B cell (primary cell): ENCODE measurements at places on chromosomes 16 and 17.

- H3K4me1 ChIP-seq, result peaks cover 12% of the 10 kb centered on the region
- no peak overlapping the region for H3K4me3 ChIP-seq
- no peaks in the 10 kb centered on the region for H3K27me3 ChIP-seq
- peaks cover 35% of the 10 kb centered on the region for H3K36me3 ChIP-seq
- no peak overlapping the region for H3K27ac ChIP-seq
These were observed 10.3 kb upstream of the LGALS9 start for GRCh38 chr17:27620721-27621120.

DNA sequence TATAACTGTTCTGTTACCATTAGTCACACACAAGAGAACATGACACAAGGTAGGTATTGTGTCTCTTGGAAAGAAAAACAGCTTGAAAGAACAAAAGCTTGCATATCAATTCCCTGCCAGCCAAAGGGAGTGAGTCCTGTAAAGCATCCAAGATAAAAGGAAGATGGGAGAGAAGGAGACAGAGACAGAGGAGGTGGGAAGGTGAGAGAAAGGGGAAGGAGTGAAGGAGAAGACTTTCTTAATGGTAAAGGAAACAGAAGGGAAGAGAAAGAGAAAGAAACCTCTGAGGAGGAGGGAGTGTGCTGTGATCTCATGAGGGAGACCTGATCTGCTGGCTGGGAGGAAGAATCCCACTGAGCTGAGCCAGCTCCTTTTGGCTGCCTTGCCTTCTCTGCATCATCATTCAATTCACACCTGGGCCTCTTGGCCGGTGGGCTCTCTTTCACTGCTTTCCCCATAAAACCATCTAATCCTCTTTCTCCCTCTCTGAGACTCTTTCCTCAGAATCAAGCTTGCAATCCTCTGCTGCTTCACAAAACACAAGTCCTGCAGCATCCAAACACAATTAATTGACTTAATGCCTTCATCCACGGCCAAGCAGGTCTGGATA lies 271.6 kb downstream of the ABCC12 start:
- no peaks in the 10 kb centered on the region for H3K27me3 ChIP-seq
- no peak for DNase-seq

DNA sequence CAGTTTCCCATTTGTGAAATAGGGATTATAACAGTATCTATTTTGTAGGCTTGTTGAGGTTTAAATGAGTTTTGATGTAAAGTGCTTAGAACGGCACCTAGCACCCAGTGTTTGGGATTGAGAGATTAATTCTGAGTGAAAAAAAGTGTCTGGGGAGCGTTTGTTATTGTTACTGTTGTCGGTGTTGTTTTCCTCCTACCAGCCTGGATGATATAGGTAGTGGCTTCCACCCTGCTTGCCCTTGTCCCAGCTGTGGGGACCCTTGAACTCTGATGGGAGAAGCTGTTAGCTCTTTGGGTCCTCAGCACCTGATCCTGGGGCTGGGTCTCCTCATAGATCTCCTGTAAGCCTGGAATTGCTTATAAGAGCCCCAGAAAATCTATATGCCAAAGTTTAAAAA lies 4.9 kb downstream of the FMNL1 start:
- H3K27ac ChIP-seq, result peak overlapping the region; percentile 100
- peaks cover 78% of the 10 kb centered on the region for H3K4me1 ChIP-seq
- no peaks in the 10 kb centered on the region for H3K27me3 ChIP-seq
- no peak for DNase-seq
- peak overlapping the region; percentile 88 for H3K4me3 ChIP-seq
- peaks cover 12% of the 10 kb centered on the region for H3K36me3 ChIP-seq

- no peaks in the 10 kb centered on the region for H3K4me1 ChIP-seq
- H3K27ac ChIP-seq, result no peak overlapping the region
- H3K36me3 ChIP-seq, result no peaks in the 10 kb centered on the region
- H3K27me3 ChIP-seq, result no peaks in the 10 kb centered on the region
- no peak overlapping the region for H3K4me3 ChIP-seq
These were observed 26.5 kb upstream of the GSG1L start for GRCh38 chr16:28089992-28090365.

DNA sequence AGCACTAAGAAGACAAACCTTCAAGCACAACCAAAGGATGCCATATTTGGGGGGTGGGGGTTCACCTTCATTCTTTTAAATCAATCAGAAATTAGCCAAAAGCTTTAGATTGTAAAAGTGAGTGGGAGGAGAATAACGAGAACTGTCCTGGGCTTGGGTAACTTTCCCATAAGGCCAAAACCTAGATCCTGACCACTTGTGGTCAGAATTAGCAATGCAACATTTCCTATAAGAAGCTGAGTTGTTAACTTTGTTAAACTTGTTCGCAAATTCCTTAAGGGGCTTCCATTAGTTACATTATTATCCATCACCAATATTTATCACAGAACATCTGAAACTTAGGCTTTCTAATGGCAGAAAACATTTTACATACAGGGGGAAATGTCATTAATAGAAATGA lies 25.1 kb downstream of the STAT5B start:
- no peak overlapping the region for H3K4me3 ChIP-seq
- H3K4me1 ChIP-seq, result peaks cover 24% of the 10 kb centered on the region
- DNase-seq, result no peak
- H3K27ac ChIP-seq, result no peak overlapping the region
- H3K27me3 ChIP-seq, result no peaks in the 10 kb centered on the region

GRCh38 chr16:15947983-15948509 lies 1.4 kb upstream of the ABCC1 start:
- H3K4me1 ChIP-seq, result peaks cover 24% of the 10 kb centered on the region
- H3K27me3 ChIP-seq, result no peaks in the 10 kb centered on the region
- H3K27ac ChIP-seq, result no peak overlapping the region
- H3K36me3 ChIP-seq, result no peaks in the 10 kb centered on the region

- no peaks in the 10 kb centered on the region for H3K36me3 ChIP-seq
- no peak for DNase-seq
- no peak overlapping the region for H3K4me3 ChIP-seq
- no peaks in the 10 kb centered on the region for H3K4me1 ChIP-seq
- H3K27ac ChIP-seq, result no peak overlapping the region
- no peaks in the 10 kb centered on the region for H3K27me3 ChIP-seq
These were observed 84.4 kb downstream of the FOXL1 start for GRCh38 chr16:86662740-86663139.

DNA sequence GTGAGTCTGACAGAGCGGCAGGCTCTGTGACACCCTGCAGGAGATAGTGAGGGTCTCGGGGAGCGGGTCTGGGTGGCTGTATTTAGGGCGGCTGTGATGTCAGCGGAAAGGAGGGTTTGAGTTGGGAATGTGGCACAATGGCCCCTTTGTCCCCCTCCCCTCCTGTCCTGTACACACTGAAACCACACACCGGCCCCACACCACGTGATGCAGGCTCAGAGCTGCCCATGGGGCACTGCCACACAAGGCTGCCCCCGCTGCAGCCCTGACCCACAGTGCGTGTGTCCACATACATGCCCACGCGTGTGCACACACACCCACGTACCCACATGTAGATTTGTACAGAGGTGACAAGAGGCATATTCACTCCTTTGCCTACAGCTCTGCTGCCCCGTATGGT lies 15.3 kb downstream of the SGCA start:
- peaks cover 43% of the 10 kb centered on the region for H3K4me1 ChIP-seq
- H3K36me3 ChIP-seq, result no peaks in the 10 kb centered on the region
- no peak overlapping the region for H3K4me3 ChIP-seq
- no peaks in the 10 kb centered on the region for H3K27me3 ChIP-seq

DNA sequence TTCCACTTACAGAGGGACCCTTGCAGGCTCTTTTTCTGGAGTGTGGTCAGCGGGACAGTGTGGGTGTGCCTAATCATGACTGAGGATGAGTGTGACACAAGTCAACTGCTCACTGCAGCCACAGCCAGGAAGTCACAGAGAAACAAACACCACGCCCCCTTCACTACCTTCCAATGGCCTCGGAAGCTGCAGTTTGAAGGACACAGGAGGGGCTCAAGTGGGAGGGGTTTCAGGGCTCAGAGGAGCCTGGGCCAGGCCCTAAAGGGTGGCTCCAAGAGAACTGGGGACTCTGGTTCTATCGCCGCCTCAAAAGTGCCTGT lies 116.2 kb upstream of the SDK2 start:
- H3K27ac ChIP-seq, result no peak overlapping the region
- no peak overlapping the region for H3K4me3 ChIP-seq
- DNase-seq, result no peak
- no peaks in the 10 kb centered on the region for H3K27me3 ChIP-seq
- no peaks in the 10 kb centered on the region for H3K36me3 ChIP-seq
- no peaks in the 10 kb centered on the region for H3K4me1 ChIP-seq

- H3K27me3 ChIP-seq, result no peaks in the 10 kb centered on the region
- H3K4me3 ChIP-seq, result no peak overlapping the region
- H3K36me3 ChIP-seq, result no peaks in the 10 kb centered on the region
- no peak for DNase-seq
- H3K4me1 ChIP-seq, result peaks cover 24% of the 10 kb centered on the region
These were observed 1.8 kb downstream of the ZNRF1 start for GRCh38 chr16:75000481-75001081.

GRCh38 chr17:55990332-55991006 lies 162.8 kb upstream of the ANKFN1 start:
- DNase-seq, result no peak
- H3K4me1 ChIP-seq, result no peaks in the 10 kb centered on the region
- no peak overlapping the region for H3K27ac ChIP-seq
- H3K27me3 ChIP-seq, result no peaks in the 10 kb centered on the region

- H3K27ac ChIP-seq, result no peak overlapping the region
- no peaks in the 10 kb centered on the region for H3K27me3 ChIP-seq
- peaks cover 6% of the 10 kb centered on the region for H3K4me1 ChIP-seq
- no peak for DNase-seq
These were observed 19.2 kb downstream of the TMEM114 start for GRCh38 chr16:8571061-8571596.

GRCh38 chr16:65751622-65752521 lies 614.6 kb upstream of the CDH5 start:
- H3K27ac ChIP-seq, result no peak overlapping the region
- H3K36me3 ChIP-seq, result no peaks in the 10 kb centered on the region
- no peak for DNase-seq

DNA sequence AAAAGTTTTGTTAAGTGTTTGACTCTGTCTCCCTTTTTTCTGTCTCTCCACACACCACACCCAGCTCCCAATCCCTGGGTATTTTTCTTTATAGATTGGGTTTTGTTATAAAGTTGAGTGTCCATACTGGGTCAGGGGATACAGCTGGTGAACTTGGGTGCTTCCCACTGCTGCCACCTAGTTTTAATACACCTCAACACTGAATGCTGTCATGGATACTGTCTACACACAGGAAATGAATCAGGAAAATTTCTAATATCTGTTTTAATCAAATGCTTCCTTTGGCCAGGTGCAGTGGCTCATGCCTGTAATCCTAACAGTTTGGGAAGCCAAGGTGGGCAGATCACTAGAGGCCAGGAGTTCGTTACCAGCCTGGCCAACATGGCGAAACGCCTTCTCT lies 5.3 kb upstream of the TAOK1 start:
- H3K36me3 ChIP-seq, result no peaks in the 10 kb centered on the region
- DNase-seq, result no peak
- no peaks in the 10 kb centered on the region for H3K4me1 ChIP-seq
- H3K4me3 ChIP-seq, result no peak overlapping the region
- no peak overlapping the region for H3K27ac ChIP-seq
- H3K27me3 ChIP-seq, result no peaks in the 10 kb centered on the region

GRCh38 chr17:39563476-39563875 lies 44.2 kb downstream of the NEUROD2 start:
- H3K27ac ChIP-seq, result no peak overlapping the region
- no peak overlapping the region for H3K4me3 ChIP-seq
- H3K4me1 ChIP-seq, result no peaks in the 10 kb centered on the region
- no peak for DNase-seq
- H3K36me3 ChIP-seq, result peaks cover 18% of the 10 kb centered on the region
- H3K27me3 ChIP-seq, result no peaks in the 10 kb centered on the region

DNA sequence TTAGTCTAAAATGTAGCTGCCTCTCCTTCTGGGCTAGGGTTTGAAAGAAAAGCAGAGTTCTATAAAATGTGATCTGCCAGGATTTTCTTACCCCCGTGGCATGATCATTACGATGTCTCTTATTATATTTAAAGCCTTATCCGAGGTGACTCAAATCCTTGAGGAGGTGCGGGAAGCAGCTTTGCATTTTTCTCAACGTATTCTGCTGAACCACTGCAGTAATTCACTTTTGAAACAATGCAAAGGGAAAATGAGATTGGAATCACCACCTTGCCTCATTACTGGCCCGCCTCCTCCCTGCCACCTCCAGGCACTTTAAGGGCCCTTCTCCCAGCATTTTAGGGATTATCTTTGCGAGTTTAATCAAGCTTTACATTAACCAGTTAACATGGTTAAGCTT lies 9.7 kb upstream of the NOG start:
- no peaks in the 10 kb centered on the region for H3K36me3 ChIP-seq
- H3K27me3 ChIP-seq, result no peaks in the 10 kb centered on the region
- no peaks in the 10 kb centered on the region for H3K4me1 ChIP-seq
- no peak overlapping the region for H3K27ac ChIP-seq
- no peak for DNase-seq

GRCh38 chr17:15263206-15263579 lies 1.9 kb downstream of the PMP22 start:
- no peak overlapping the region for H3K27ac ChIP-seq
- no peak for DNase-seq
- H3K4me1 ChIP-seq, result peaks cover 12% of the 10 kb centered on the region
- peaks cover 45% of the 10 kb centered on the region for H3K27me3 ChIP-seq
- H3K4me3 ChIP-seq, result no peak overlapping the region
- no peaks in the 10 kb centered on the region for H3K36me3 ChIP-seq

DNA sequence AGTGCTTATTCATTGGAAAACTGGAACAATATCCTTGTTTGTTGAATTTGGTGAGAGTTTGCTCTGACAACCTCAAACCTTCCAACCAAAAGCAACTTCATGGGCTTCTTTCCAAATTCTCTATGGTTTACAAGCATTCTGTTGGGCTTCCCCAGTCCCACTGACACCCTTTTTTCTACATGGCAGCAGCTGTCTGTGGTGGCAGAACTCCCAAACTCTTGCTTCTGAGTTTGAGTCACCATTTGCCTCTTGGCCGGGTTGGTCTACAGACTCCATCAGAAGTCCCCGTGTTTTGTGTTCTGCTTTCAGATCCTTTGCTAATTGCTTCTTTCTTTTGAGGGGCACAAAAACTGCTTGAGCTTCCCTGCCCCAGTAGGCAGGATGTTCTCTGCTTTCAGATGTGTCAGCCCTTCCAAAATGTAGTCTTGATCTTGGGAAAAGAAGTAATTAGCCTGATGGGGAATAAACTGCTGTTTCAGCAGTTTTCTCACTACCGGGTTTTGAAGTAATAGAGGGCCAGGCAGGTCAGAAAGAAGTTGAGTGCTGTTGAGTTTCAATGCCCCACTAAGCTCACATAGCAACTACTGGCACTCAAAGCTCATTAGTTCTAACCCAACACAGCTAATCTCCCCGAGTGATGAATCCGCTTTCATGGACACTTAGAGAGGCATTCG lies 80.7 kb downstream of the HS3ST3A1 start:
- H3K27me3 ChIP-seq, result no peaks in the 10 kb centered on the region
- H3K4me1 ChIP-seq, result no peaks in the 10 kb centered on the region
- DNase-seq, result no peak
- H3K27ac ChIP-seq, result no peak overlapping the region
- no peak overlapping the region for H3K4me3 ChIP-seq
- no peaks in the 10 kb centered on the region for H3K36me3 ChIP-seq
